ENCODE measurements at places on chromosomes 12 and 14.

DNA sequence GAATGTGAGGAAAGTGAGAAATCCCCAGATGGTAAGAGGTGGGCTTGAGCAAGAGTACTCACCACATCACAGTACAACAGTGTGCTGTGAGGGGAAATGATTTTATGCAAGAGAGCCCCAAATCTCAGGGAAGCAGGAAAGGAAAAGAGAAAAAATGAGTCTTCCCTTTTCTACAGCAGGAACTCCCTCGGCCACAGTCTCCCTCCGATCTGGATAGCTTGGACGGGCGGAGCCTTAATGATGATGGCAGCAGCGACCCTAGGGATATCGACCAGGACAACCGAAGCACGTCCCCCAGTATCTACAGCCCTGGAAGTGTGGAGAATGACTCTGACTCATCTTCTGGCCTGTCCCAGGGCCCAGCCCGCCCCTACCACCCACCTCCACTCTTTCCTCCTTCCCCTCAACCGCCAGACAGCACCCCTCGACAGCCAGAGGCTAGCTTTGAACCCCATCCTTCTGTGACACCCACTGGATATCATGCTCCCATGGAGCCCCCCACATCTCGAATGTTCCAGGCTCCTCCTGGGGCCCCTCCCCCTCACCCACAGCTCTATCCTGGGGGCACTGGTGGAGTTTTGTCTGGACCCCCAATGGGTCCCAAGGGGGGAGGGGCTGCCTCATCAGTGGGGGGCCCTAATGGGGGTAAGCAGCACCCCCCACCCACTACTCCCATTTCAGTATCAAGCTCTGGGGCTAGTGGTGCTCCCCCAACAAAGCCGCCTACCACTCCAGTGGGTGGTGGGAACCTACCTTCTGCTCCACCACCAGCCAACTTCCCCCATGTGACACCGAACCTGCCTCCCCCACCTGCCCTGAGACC, 7.8 kb downstream of the ATN1 start:
- DNase-seq, result no peak

DNA sequence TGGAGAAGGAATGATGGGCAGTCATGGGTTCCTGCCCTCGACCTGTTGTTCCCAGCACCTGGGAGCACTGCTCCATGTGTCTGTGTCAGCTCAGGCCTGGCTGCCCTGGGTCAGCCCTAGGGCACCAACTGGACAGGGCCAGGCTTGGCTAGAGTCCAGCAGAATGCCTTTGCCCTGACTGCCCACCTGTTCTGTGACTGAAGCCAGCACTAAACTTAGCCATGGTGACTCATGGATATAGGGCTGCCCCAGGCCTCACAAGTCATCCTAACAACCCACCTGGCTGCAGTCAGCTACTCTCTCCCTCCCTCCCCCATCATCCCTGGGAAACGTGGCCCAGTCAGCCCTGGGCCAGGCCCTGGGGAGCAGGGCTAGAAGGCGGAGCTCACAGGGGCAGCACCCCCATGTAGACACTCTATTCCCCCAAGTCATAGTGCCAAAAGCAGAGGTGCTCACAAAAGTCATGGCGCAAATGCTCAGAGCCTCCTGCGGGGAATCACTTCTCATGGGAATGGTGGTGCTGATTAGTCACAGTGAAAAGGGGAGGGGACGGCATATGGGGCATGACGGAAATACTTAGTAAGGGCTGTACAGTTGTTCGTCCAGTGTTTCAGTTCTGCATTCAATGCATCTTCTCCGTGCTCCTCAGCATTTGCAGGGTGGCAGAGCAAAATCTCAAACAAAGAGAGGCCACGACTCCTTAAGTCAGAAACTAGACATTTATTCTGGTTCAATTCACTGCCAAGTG, 52.0 kb upstream of the NTF3 start:
- DNase-seq, result no peak

GRCh38 chr14:60102389-60102788, 10.7 kb downstream of the PCNX4 start:
- DNase-seq, result peak; percentile 20

GRCh38 chr12:56591126-56591525, 39.0 kb downstream of the BAZ2A start:
- no peak for DNase-seq

- DNase-seq, result no peak
These were observed 1.1 kb downstream of the SDR39U1 start for GRCh38 chr14:24441485-24441884.

DNA sequence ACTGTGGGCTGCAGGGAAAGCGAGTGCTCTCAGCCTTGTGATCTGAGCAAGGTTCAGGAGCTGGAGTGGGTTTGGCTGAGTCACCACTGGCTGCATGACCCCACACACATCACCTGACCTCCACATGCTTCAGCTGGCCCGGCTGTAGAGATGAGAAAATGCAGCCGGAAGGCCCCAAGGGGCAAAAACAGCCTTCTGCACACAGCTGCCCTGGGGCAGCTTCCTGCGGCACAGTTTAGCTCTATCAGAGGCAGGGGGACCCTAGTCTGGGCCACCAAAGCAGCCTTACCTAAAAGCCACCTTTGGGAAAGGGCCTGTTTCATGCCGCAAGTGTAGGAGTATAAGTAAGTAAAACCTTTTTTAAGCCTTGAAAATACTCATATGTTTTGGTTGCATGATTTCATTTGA, 123.3 kb downstream of the SSPN start:
- DNase-seq, result no peak

DNA sequence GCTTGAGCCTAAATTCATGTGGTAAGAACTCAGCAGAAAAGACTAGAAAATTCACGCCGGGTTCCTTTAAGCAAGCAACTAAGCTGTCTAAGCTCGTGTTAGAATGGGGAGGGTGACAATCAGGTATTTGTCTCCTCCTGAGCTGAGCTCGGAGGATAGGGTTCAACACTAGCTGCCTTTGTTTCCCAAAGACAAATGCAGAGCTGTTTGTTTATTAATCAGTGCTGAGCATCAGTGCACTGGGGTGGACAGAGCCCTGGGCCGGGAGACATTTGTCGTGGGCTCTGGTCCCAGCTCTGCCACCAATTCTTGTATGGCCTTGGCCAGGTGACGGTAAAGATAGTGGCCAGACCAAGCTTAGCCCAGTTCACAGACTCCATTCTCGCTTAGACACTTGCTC, 43.7 kb downstream of the DEGS2 start:
- DNase-seq, result no peak

DNA sequence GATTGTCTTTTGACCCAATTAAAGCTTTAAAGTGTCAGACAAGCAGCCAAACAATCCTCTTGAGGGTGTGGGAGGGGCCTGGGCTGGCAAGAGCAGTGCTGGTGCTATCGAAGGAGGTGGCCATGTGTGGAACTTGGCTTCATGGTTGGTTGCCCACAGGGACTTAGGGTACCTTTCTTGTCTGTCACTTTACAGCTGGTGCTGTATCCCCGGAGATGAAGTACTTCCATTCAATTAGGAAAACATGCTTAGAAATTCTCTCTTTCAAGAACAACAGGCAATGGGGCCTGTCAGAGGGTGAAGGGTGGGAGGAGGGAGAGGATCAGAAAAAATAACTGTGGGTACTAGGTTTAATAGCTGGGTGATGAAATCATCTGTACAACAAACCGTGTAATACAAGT, 86.5 kb downstream of the DAAM1 start:
- DNase-seq, result no peak

GRCh38 chr12:82723891-82724290, 37.2 kb downstream of the TMTC2 start:
- no peak for DNase-seq

GRCh38 chr12:20731274-20731673, 36.1 kb downstream of the SLCO1C1 start:
- DNase-seq, result no peak

DNA sequence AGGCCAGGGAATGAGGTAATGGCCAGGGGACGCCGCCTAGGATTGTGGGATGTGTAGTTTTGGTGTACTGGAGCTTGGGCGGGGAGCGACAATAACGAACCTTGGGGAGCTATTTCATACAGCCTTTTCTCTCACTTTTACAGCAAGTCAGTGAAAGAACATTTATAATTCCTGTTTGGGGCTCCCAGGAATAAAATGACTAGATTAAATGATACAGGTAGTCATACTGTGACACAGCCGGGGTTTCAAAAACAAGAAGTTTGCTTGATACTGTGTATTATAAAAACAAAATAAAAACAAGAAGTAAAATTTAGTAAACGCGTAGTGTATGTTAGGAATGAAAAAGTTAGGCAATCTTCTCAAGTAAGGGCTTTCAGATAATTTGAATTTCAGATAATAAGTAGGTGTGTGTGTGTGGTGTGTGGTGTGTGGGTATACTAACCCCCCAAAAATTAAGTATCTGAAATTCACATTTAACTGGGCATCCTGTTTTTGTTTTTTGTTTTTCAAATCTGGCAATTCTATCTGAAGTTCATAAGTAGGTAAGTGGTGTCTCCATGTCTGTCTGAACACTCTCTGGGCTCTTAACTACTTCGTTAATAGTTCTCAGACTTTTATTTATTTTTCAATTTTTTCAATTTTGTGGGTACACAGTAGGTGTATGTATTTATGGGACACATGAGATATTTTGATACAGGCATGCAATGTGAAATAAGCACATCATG, 458 bp upstream of the DCTN2 start:
- DNase-seq, result no peak

- no peak for DNase-seq
These were observed 180.9 kb upstream of the SYT1 start for GRCh38 chr12:78683626-78684025.

DNA sequence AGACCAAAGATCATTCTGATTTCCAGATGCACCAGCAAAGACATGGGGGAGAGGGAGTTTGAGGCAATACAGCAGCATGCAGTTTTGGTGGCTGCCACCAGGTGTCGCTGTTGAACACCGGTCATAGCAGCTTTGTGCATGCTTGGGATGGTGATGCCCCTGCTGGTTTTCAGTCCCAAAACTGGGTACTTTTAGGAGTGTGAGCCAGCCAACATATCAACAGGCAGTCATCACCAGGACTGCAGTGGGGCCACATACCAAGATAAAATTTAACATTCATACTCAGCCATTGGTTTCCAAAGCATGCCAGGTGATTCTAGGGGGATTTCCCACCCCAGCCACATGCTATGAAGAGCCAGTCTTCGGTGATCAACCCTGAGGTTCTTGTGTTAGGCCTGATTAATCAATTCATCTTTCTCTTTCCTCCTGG, 64.2 kb downstream of the PHETA1 start:
- no peak for DNase-seq

DNA sequence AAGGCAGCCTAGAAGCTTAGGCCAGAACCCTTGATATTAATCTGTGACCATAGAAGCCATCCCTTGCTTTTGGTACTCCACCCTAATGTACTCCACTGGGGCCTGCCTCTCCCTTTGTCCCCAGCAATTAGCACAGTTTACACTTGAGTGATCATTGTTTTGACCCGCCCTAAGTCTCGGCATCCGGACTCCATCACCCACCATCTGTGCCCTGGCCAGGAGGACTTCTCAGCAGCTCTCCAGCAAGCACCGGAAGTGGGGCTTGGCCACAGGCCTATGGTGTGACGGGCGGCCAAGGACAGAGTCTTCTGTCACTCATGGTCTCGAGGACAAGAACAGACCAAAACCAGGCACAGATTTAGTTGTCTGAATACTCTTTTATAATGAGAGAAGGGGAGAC, 126.5 kb upstream of the NTF3 start:
- DNase-seq, result no peak

GRCh38 chr12:121783766-121784165, 9.7 kb downstream of the RHOF start:
- DNase-seq, result no peak

GRCh38 chr14:91317381-91318308, 73.1 kb upstream of the GPR68 start:
- DNase-seq, result peak; percentile 77

DNA sequence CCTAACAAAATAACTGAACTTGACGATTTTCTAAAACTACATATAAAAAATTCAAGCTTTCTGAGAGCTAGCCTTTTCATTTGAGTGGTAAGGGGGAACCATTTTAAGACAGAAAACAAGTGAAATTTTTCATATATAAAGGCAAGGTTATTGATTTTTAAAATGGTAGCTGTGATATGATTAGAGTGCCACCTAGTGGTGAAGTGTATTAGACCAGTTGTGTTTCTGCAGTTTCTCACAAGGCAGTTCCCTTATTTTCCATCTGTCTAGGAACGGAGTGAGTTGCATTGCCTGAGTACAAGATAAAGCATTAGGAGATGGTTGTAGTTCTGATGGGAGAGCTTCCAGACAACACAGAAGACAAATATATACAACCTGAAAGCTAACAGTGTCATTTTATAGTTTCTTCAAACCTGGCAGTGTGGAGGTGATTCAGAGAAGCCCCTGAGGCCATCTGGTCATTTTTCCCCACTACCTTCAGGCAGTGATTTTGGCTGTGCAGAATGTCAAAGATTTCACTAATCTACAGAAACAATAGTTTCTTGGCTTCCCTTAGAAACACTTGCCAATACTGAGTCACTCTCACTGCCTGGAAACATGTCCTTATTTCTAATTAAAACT, 180.8 kb downstream of the C12orf50 start:
- peak; percentile 12 for DNase-seq

DNA sequence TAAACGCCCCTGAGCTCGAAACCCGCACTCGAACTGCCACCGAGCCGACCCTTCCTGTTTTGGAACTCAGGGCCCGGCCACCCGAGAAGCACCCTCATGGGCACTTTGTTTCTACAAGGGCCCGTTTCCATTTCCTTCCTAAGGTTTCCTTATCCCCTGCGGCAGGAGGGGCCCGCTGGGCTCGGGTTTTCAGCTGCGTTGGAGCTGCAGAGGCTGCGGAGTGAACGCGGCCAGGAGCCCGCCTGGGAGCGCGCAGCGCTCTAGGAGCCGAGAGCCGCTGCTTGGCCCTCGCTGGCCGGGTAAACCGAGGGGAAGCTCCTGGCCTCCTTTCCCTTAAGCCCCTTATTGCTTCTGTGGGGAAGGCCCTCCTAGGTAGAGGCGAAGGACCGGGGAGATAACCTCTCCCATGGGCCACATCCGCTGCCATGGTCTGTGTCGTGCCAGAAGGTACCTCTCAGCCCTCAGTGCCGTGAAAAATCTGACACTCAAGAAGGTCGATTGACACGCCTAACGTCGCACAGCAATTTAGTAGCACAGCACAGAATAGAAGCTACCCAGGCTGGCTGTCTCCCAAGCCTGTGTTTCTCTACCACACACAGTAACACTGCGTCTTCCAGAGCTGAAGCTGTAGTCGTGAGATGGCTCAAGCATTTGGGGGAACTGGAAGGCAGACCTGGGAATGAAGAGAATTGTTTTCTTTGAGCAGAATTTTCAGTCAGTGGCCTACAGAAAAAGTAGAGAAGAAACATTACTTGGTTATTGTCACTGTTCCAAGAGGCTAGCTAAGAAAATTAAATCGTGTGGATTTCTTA, 12.9 kb upstream of the CALM1 start:
- DNase-seq, result peak; percentile 88

DNA sequence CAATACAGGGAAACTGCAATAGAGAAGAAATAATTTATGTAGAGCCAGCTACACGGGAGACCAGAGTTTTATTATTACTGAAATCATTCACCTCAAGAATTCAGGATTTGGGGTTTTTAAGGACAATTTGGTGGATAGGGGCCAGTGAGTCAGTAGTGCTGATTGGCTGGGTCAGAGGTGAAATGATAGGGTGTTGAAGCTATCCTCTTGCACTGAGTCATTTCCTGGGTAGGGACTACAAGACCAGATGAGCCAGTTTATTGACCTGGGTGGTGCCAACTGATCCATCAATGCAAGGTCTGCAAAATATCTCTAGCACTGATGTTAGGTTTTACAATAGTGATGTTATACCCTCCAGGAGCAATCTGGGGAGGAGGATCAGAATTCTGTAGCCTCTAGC, 486.3 kb downstream of the LRIG3 start:
- no peak for DNase-seq

- DNase-seq, result no peak
These were observed 2.2 kb upstream of the CSAD start for GRCh38 chr12:53182903-53183302.

Data from lung (tissue), 17 donors.